ENCODE measurements at places on chromosomes 4 and X.

GRCh38 chr4:74615411-74615810 is 170.5 kb downstream of the AREG start:
- no peak for DNase-seq

GRCh38 chr4:8303485-8304281 is 34.1 kb downstream of the HTRA3 start:
- no peak for DNase-seq

DNA sequence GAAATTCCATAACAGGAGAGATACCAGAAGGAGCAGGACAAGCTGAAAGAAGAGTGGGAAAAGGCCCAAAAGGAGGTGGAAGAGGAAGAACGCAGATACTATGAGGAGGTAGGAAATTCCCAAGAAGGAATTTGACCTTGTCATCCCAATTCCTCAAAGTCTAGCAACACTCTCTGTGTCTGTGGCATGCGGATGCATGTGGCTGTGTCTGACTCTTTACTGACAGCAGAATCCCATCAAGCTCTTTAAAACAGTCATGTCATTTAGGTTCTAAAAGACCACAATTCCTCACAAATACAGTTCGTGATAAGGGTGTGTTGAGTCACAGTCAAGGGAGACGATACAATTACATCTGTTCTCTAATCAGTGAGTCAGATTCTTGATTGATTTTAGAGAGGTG is 68.5 kb downstream of the PHOX2B start:
- DNase-seq, result no peak

DNA sequence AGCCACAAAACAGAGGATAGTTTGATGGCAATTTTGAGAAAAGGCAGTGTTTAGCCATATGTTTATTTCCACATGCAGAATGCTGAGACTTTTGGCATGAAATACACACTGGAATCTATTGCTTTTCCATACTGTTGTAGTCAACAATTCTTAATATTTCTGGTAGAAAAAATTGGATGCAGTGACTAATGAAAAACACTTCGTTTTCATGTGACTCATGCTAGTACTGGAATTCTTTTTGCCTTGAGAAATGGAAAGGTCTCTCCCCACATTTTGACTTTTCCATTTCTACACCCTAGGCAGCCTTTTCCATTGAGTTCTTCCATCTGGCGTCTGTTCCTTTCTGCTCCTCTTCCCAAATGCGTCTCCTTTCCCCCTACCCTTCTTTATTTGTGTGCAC is 425.2 kb upstream of the FTHL17 start:
- no peak for DNase-seq

- peak; percentile 69 for DNase-seq
Measured at GRCh38 chr4:3441501-3442459, at the start of gene HGFAC. Gene HGFAC (plus strand): TSS chr4:3441968. CDS start chr4:3442002, 34 bp downstream.

DNA sequence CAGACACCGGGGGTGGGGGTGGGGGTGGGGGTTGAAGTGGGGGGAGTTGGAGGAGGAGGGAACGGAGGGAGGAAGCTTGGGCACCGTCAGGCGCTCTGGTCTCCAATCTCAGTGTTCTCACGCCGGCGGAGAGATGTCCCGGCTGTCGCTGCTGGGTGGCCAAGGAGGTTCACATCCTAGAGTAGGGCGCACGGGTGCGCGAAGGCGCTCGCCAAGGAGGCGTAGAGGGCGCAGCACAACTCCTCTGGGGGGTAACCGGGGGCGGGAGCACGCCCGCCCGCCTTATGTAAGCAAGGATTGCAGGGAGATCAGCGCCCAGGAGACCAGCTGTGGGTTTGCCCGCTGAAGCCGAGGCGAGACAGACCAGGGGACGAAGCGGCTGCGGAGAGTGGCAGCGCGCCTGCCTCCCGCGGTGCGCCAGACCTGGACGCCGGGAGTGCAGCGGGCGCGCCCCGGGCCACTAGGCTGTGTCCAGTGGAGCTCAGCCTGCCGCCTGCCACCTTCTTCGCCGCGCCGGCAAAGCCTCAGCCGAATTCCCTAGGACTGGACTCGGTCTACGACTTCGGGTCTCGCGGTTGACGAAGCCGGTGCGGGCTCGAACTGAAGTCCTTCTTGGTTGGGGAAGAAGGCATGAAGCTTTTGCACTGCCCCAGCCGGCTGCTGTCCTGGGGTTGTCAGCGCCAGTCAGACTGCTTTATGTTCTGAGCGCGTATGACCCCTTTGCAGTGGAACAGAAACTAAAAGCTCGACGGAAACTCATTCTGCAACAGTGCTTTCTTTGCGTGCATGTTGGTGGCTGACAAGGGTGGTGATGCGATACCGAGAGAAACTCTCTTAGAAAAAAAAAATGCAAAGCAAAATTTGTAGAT is 707 bp upstream of the UNC5C start:
- DNase-seq, result peak; percentile 57
